ENCODE measurements at places on chromosomes 5 and 9.

DNA sequence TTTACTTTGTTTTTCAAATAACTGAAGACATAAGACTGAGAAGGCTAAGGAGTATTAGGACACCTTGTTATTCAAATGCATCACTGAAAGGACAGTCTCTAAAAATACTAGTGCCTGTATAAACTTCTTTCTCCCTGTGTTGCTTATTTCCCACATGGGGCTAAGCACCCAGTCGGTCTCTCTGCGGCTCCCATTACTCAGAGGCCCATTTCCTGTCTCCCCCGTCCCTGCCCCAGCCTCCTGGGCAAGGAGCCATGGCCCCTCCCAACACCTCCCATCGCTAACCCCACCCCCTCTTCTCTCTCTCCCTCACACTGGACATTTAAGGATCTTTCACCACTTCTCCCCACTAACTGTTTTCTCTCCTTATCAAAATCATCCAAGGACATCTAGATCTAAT is 81.9 kb downstream of the EBF1 start:
- DNase-seq: no peak

GRCh38 chr9:109861499-109861898 is 81.5 kb downstream of the PALM2AKAP2 start:
- DNase-seq: peak; percentile 63

GRCh38 chr9:101716629-101717028 is 21.8 kb downstream of the GRIN3A start:
- no peak for DNase-seq

GRCh38 chr5:98099448-98100105 is 673.9 kb upstream of the RGMB start:
- DNase-seq: no peak

DNA sequence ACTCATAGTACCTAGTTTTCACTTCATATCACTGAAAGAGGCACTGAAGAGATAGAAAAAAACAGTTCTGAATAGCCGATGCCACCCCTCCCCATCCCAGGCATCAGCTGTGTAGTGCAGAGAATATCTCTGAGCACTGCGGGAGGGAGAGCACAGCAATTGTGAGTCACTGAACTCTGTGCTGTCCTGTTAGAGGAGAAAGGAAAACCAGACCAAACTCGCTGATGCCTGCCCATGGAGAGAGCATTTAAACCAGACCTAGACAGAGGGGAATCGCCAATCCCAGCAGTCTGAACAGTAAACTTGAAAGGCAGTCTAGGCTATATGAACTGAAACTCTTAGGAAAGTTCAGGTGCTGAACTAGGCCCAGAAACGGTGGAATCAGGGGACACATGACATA is 120.1 kb upstream of the SLC30A5 start:
- DNase-seq: no peak

DNA sequence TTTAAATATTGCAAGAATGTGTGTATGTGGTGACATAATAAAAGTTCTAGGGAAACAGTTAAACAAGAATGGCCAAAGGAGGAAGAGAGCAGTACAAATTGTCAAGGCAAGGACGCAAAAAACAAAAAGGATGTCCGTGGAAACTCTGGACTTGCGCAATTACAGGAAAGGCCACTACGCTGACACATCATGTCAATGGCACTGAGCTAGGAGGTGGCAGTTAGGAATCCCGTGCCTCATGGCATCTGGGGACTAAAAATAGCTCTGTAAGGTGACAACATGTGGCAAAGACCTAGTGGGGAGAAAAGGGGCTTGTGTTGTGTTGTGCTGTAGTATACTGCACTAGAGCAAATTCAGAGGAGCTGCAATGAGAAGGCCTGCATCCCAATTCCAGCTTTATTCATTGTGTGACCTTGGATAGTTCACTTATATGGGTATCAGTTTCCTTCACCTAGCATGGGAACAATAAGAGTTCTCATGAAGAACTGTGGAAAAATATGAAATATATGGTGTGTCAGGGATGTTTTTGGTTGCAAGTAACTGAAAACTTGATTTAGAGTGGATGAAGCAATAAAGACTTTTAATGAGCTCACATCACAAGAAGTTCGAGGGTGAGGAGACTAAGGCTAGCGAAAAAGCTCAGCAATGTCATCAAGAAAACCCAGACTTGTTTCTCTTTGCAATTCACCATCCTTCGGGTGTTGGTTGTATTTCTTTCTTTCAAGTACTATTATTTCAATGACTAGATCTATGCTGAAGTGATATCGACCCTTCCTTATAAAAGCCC is 124.1 kb upstream of the STC2 start:
- no peak for DNase-seq

DNA sequence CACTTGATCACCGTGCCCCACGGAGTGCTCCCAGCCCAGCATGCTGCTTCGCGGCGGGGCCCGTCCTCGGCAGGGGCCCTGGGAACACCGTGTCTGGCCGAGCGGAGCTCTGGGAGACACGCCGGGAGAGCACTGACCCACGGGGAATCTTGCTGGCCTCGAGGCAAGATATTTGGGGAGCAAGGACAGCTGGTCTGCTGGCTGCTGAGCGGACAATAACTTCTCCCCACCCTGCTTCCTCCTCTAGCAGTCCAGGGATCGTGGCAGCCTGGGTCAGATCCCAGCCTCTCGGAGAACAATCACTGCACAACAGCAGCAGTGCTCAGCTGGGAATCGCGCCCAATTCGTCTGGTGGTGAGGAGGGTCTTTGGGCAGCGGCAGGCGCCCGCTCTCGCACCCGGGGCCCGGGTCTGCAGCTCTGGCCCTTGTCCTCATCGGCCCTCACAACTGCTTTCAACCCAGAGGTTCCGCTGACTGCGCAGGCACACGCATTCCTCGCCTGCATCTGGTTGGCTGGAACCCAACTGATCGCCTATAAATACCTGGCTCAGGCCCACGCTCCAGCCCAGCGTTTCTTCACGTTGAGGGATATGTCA is 43.4 kb downstream of the DBH start:
- DNase-seq: no peak

DNA sequence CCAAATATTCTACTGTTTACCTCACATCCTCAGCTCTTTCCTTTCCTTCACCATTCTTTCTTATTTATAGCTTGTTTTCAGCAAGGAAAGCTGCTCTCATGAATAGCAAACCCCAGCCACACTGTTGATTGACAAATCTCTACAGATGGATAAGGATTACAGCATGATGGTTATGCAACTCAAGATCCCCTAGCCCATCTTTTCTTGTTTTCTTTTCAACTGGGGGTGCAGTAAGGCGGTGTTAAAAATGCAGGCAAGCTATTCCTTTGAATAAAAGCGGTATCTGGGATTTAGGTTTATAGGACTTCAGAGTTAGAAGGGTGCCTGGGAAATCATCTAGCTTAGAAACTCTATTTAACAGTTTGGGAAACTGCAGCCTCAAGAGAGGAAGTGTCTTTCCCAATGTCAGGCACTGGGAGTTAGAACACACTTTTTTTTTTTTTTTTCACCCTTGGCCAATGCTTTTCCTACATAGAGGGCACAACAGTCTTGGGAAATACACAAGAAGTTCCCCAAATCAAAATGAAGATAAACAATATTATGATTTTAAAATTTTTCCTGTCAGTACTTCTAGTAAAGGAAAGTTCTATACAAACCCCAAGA is 2.6 kb downstream of the SPARC start:
- no peak for DNase-seq

DNA sequence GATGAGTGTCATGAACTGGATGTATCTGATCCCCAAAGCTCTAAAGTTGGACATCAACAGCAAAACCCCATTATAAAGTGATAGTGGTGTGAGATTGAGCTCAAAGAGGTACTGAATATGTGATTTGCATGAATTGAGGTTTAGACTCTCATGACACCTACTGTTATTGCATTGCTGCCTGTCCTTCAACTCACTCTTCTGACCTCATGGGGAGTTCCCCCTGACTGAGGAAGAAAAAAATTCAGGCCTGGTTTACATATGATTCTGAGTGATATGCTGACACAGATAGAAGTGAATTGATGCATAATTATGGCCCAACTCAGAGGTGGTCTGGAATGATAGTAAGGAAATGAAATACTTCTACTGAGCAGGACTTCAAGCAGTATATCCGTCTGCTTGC is 76.2 kb upstream of the CHD1 start:
- no peak for DNase-seq

- no peak for DNase-seq
Measured at GRCh38 chr9:27504259-27504658, 19.8 kb upstream of the IFNK start.

Measured in suprapubic skin (tissue), 4 donors.